ENCODE measurements at places on chromosomes 12 and 14.

GRCh38 chr12:53777936-53778644 is 26.3 kb upstream of the CISTR start:
- peak; percentile 22 for DNase-seq

DNA sequence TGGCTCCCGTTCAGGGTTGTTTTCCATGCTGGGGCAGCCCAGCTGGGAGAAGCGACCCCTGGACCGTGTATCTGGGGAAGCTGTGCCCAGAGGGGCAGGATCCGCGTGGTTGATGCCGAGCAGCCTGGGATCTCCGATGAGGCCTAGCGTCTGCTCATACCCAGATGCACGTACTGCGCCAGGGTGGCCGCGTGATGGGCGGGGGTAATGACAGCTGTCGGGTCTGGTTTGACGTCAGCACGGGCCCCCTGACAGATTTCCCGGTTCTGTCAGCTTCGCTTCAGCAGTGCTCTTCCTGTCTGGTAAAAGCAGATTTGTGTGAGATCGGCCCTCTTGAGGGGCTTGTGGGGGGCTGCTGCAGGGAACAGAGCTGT is 147.3 kb downstream of the TSPAN9 start:
- DNase-seq = no peak

GRCh38 chr12:18502422-18502968 is 235.3 kb downstream of the PLCZ1 start:
- no peak for DNase-seq

- no peak for DNase-seq
Measured at GRCh38 chr12:98358144-98358543, 157.2 kb upstream of the TMPO start.

GRCh38 chr14:59463787-59464485 is 1.2 kb downstream of the GPR135 start:
- DNase-seq = no peak

GRCh38 chr12:116677202-116677661 is 60.6 kb downstream of the SPRING1 start:
- DNase-seq = no peak

GRCh38 chr12:102169922-102170621 is 27.6 kb downstream of the PMCH start:
- peak; percentile 22 for DNase-seq

GRCh38 chr12:104360157-104360556 is 56.6 kb downstream of the EID3 start:
- no peak for DNase-seq

DNA sequence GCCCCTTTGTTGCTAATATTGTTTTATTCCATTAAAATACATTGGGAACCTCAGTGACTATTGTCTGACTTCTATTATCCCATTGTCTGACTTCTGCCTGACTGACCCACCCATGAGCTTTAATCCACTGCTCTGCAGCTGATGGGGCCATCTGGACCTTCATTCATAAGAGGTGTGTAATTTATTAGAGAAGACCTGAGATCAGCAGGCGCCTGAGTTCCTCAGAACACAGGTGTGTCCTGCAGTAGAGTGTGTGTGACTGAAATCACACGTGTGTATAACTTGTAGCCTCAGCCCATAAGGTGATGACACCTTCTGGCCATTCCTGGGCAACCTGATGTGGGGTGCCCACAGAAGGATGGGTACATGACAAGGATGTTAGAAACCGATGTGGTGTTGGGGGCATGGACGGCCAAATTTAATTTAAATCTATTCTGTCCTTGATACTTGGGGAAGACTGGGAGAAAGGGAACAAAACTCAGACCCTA is 821.0 kb downstream of the TMEM121 start:
- DNase-seq = no peak

GRCh38 chr14:95465358-95465757 is 51.1 kb downstream of the SYNE3 start:
- DNase-seq = no peak

- no peak for DNase-seq
Measured at GRCh38 chr12:128743916-128744315, 79.8 kb downstream of the SLC15A4 start.

Measured in AG10803 (cell line).